ENCODE measurements at places on chromosomes 3 and 15.

- DNase-seq = no peak
Observed at GRCh38 chr3:44954962-44955361, 21.0 kb downstream of the ZDHHC3 start.

- peak; percentile 56 for DNase-seq
Observed at GRCh38 chr15:73704869-73705645, 20.9 kb downstream of the CD276 start.

GRCh38 chr3:190356246-190356645, 31.7 kb upstream of the CLDN16 start:
- DNase-seq = no peak

- no peak for DNase-seq
Observed at GRCh38 chr3:20038699-20039465, 1.4 kb upstream of the KAT2B start.

DNA sequence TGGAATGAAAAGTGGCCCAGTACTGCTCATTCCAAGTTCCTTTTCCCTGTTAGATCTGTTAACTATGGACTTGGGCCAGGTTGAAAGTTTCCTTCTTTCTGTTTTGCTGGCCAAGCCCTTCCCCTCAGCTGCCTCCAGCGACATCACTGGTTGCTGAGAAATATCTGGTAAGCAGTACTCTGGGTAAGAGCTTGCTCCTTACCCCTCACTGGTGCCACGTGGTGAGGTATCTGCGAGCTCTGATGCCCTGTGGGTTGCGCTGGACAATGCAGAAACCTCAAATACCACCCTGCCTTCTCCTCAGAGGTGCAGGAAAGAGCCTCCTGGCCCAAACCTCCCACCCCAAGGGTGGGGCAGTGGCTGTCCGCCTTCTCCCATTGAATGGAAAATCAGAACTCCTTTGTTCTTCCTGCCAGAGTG, 42.9 kb upstream of the APH1B start:
- DNase-seq = no peak

DNA sequence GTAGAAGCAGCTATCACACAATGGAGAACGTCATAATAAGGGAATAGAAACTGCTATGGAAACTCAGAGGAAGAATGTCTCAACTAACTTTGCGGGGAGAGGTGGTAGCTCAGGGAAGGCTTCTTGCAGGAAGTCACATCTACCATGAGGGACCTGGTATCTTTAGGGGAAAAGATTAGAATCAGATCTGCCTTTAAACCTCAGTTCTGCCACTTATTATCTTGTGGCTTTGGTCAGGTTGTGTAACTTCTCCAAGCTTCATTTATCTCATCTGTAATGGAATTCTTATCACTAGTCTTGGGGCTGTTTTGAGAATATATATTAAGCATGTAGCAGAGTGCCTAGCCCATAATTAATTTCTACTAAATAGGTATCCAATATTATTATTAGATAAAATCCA, 46.4 kb upstream of the PRICKLE2 start:
- no peak for DNase-seq

DNA sequence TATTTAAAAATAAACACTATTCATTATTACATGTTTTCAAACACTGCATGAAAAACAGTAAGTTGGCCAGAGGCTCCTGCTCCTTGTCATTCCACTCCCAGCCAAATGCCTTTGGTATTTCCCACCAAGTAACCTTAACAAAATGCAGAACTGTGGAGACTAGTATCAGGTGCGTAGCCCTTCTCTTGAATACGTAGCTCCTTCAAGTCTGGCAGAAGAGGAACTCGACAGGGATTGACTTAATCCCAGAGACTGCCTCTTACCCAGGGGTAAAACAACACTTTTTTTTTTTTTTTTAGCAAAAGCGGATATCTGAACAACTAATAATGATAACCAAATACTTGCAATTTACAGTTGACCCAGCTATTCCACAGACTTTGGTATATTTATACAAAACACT, 738 bp downstream of the COMMD2 start:
- DNase-seq = no peak

DNA sequence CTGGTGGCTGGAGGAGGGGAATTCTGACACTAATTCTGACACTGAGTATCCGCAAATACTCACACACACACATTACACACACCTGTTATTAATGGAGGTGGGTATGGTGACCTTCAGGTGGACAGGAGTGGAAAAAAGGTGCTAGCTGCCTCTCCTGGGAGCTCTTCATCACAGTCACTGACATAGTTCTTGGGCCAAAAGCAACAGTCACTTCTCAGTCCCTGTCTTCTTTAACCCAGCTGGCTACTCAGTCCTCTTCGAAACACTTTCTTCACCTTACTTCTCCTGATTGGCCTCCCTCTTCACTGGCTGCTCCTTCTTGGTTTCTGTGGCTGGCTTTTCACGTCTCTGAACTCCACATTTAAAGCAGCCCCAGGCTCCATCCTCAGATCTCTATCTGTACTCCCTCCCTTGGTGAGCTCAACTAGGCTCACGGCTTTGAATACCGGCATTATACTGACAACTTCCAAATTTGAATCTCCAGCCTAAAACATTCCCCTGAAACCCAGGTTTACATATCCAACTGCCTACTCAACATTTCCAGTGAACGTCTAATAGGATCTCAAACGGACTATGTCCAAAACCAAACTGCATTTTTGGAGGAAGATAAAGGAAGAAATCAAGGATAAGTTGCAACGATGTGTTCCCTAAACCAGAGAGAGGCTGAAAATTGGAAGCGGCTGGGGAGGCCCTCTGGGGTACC, 53.2 kb upstream of the HEG1 start:
- no peak for DNase-seq

DNA sequence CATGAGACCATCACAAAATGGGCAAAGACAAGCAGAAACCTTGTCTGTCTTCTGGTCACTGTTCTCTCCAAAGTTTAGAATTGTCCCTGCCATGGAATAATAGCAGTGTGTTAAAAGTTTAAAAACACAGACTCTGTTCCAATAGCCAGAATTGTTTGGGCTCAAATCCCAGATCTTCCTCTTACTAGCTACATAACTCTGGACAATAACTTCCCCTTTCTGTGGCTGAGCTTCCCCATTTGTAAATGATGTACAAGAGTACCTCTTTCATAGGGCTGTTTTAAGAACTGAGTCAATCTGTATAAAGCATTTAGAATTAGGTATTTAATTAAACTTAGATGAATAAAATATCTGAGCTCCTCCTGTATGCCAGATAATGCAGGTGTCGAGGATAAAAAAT, 623.0 kb downstream of the NTRK3 start:
- DNase-seq = no peak

GRCh38 chr3:32186876-32187275, 51.6 kb upstream of the CMTM8 start:
- no peak for DNase-seq

DNA sequence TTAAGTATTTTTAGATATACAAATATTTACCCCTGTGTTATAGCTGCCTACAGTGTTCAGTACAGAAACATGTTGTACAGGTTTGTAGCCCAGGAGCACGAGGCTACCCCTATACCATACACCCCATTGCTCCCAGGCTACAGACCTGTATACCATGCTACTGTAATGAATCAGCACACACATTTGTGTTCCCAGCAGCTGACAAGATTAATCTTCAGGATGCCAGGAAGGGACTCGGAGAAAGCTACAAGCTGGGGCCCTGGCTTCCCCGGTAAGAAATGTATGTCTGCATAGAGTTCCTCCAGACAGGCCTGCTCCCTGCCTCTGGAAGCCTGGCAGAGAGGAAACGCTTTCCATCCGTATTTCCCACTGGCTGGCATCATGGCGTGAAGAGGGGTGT, 136.5 kb downstream of the XXYLT1 start:
- no peak for DNase-seq

DNA sequence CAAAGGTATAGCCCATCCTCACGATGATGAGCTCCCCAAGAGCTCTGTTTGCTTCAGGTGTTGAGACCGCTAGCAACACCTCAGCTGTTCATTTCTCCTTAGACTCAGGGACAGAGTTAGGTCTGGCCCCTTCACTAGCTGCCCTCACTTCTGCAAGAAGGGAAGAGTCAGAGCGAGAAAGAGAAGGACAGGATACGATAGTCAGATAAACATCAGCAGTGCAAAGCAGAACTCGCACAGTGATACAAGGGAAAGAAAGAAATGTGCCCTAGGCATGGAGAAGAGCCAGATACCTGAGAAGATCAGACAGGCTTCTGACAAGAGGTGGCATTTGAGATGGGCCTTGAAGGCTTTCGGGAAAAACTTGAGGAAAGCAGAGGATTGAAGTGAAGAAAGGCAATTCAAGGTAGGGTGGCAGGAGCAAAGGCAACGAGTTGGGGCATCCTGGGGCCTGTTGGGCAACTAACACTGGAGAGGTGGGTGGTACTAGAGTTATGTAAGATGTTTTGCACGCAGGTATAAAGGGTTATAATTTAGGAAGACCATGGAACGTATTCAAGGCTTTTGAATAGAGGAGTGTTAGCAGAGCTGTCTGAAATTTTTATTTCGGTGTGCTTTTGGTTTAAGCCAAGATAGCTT, 106.0 kb downstream of the PGPEP1L start:
- DNase-seq = no peak

GRCh38 chr3:53139906-53140846, 9.9 kb upstream of the RFT1 start:
- no peak for DNase-seq

- DNase-seq = no peak
Observed at GRCh38 chr3:127043731-127044510, 61.0 kb downstream of the PLXNA1 start.

DNA sequence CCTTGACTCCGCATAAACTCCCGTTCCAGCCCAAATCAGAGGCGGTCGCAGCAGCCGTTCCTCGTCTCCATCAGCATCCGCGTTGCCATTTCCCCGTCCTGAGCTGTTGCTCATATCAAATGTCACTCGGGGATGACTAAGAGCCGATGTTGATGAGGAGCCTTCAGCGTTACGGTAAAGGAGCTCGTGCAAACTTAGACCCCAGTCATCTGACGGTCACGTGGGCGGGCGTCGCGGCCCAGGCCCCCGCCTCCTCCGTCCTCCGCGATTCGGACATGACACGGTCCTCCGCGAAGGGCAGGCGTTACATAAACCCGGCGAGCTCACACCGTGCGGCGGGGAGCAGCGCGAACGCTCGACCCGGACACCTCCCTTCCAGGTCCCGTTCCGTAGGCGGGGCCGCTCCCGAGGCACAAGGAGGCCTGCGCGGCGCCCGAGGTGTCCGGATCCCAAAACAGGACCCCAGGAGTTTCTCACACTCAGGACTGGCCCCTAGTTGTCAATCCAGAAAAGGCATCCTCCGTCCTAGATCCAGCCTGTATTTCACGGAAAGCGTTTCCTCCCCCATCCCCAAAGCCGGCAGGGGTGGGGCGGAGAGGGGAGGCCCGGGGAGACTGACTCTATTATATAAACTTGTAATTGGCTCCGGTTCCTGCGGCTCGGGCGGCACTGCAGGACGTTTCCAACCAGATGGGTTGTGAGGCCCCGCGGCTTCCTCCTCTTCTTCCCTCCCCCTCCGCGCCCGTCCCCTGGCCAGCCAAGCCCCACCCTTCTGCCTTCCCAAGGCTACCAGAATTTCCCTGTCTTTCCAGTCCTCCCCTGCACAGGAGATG, 100.0 kb upstream of the IGF1R start:
- no peak for DNase-seq

GRCh38 chr3:69371816-69372215, 14.1 kb downstream of the FRMD4B start:
- DNase-seq = no peak

GRCh38 chr3:65004795-65005295, 317.0 kb upstream of the ADAMTS9 start:
- no peak for DNase-seq

- DNase-seq = no peak
Observed at GRCh38 chr3:14297305-14297704, 105.1 kb upstream of the SLC6A6 start.

DNA sequence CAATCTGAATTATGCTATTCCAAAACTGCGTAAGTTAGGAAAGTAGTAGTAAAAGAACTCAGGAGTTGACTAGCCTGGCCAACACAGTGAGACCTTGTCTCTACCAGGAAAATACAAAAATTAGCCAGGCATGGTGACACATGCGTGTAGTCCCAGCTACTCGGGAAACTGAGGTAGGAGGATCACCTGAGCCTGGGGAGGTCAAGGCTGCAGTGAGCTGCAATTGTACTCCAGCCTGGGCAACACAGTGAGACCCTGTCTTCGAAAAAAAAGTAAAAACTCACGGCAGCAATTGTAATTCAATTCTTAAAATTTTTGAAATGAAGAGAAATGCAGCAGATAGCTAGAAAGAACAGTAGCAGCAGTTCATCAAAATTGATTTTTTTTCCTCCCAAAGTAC, 9.7 kb downstream of the GABPB1 start:
- DNase-seq = no peak

GRCh38 chr3:157832588-157832987, 273.6 kb downstream of the SHOX2 start:
- DNase-seq = no peak

DNA sequence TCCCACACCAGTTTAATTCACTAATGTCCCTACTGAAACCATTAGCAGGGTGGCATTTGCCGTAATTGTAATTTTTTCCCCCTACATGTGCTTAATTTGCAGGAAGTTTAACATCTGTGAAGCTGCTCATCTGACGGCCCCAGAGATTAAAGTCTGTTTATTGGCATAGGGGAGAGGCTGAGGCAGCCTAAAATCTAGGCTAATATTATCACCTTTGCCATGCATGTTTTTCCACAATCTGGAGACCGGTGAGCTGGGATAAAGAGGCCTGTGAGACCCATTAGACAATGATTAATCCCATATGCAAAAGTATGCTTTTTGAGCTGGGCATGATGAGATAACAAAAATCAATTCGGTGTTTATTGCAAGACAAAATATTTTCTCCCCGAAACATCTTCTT, 561.2 kb upstream of the ALCAM start:
- DNase-seq = no peak

- no peak for DNase-seq
Observed at GRCh38 chr3:126026761-126027160, 57.2 kb downstream of the SLC41A3 start.

- no peak for DNase-seq
Observed at GRCh38 chr15:71708741-71709140, 101.6 kb upstream of the NR2E3 start.

DNA sequence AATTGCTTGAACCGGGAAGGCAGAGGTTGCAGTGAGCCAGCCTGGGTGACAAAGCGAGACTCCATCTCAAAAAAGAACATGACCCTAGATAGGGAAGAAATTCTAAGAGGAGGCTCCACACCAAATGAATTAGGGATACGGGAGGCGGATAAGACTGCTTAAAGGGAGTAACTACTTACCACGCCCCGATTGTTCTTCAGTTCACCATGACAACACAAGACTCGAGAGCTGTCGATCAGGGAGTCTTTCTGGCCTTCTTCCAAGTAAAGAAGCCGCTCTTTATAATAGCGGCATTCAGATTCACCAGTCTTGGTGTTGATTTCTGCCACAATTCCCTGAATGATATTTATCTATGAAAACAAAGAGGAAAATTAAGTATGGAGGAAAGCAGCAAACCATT, 53.9 kb upstream of the TASOR start:
- no peak for DNase-seq
